ENCODE measurements at places on chromosomes 1 and 21. TPM values are rescaled to one million over a fixed set of nuclear protein-coding genes. Genes with fewer than 3 reads are reported as not detected.

DNA sequence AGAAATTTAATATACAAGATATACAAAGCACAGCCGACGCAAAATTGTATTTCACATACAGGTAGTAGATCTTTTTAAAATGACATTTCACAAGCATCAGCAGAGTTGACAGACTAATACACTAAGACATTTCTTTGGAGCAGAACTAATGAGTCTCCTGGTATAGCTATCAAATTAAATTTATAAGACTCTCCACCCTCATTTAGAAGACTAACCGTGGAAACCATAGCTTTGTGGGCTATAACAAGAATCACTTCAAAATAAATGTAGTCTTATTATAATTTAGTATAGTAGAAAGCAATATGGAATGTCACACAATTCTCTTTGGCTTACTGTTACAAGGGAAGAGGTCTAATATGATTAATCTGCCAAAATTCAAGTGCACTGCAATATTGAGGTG lies 204.9 kb downstream of the VAV3 start:
- no peak for DNase-seq

DNASE2B gene
- total RNA-seq = not detected

CTH gene
- total RNA-seq = 1.7 TPM

LYPD8 gene
- total RNA-seq = not detected

DNA sequence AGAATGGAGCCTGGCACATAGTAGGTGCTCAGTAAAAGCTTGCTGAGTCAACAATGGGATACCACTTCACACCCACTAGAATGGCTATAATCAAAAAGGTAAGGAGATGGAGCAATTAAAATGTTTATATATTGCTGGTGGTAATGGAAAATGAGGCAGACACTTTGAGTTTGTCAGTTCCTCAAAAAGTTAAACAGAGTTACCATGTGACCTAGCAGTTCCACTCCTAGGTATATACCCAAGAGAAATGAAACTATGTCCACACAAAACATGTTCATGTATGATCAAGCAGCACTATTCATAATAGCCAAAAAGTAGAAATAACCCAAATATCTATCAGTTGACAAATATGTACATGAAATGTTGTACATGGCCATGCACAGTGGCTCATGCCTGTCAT lies 74.8 kb upstream of the ECE1 start:
- DNase-seq = no peak

RNF223 gene
- not detected for total RNA-seq

PROK1 gene
- total RNA-seq = not detected

DNA sequence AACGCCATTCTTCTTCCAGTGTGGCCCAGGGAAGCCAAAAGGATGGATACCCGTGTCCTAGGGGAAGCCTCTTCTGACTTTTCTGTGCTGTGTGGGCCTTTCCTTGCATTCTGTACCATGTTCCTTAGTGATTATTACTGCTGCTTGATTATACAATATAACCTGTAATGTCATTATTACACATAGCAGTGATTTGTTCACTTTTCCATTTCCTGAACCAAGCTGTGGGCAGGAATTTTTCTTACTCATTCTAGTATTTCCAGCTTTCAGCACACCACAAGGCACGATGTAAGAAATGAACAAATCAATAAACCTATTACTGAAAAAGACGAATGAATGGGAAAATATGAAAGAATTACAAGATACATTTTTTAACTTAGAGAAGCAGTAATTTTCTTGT lies 8.4 kb upstream of the USP33 start:
- no peak for DNase-seq

GRCh38 chr1:8043621-8044020 lies 17.5 kb upstream of the ERRFI1 start:
- no peak for DNase-seq
